ENCODE measurements at places on chromosomes 7 and 10.

DNA sequence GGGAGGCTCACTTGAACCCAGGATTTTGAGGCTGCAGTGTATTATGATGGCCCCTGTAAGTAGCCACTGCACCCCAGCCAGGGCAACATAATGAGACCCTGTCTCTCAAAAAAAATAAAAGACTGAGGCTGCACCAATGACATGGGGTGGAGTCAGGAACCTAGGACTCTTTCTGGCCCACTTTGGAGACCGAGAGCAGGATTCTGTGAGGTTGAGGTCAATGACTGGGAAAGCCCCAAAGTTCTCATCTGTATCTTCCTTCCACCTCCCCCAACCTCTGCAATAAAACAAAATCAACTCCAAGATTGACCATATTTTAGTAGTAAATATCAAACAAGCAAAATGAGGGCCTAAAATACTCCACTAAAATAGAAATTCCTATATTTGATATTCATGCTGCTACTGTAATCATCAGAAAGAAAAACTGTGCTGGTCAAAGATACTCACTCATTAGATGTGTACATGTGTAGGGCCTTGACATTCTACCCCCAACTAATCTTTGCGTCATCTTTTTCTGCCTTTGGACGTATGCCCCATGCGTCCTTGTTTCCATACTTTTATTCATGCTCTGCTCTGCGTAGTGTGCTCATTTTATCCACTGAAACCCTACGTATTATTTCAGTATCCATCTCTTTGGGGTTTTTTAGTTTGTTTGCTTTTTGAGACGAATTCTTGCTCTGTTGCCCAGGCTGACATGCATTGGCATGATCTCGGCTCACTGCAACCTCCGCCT lies 23.8 kb downstream of the WBP1L start:
- no peak for DNase-seq

DNA sequence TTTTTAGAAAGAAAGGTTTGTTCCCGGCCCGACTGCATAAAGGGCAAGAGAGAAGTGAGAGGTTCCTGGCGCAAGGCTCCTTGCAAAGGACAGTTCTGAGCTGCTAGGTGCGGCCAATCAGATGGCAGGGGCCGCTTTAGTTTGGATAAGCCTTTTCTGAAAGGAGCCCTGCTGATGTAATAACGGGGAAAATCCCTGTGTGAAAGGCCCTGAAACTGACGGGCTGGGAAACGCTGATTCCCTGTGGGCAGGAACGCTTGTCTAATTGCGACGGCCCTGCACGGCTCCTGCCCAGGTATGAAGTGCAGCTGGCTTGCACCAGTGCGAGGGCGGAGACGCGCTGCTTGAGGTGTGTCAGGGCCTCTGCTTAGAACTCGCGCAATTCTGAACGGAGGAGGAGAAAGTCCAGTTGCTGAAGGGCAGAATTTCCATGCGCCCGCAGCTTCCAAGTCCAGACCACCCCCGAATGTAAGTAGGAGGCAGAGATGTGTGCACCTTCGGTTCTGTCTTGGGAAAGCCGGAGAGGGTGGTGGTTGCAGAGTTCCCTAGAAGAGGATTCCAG lies 30.5 kb downstream of the TACC2 start:
- no peak for DNase-seq

GRCh38 chr7:96179837-96180236 lies 142.1 kb downstream of the SLC25A13 start:
- no peak for DNase-seq

GRCh38 chr10:36504758-36505157 lies 620.6 kb upstream of the ANKRD30A start:
- no peak for DNase-seq

DNA sequence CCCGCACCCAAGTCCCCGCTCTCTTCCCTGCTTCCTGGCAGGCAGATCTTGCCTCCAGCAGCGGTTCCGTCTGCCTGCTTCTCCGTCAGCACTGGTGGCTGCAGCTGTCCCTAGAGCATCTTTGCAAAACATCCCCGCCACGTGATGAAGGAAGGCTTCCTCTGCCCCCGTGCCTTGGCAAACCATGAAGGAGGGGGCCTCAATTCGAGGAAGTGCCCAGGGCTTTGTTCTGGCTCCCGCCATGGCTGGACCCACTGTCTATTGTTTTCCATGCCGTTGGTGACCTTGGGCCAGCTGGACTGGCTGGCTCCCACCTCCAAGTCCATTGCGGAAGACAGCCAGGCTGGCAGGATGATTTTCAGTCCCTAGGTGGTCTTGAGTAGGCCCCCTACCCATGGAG lies 13.2 kb upstream of the AQP1 start:
- DNase-seq = no peak
